Chondrocyte (in vitro differentiated cells): ENCODE measurements at places on chromosomes 1 and 21. TPM values are rescaled to one million over a fixed set of nuclear protein-coding genes. Genes with fewer than 3 reads are reported as not detected.

Gene TRIM67
- 1.2 to 2.9 TPM (median 1.6 TPM) in 3 replicates for total RNA-seq

Gene HNRNPU
- 223 to 285 TPM (median 226 TPM) in 3 replicates for total RNA-seq

- H3K27me3 ChIP-seq: peaks cover 24% of the 10 kb centered on the region
- peaks cover 7% of the 10 kb centered on the region for H3K4me1 ChIP-seq
- no peak overlapping the region for H3K27ac ChIP-seq
- no peak for DNase-seq
- no peaks in the 10 kb centered on the region for H3K36me3 ChIP-seq
- no peak overlapping the region for H3K4me3 ChIP-seq
These were observed 6.6 kb downstream of the LRRN2 start for GRCh38 chr1:204678721-204679475.

DNA sequence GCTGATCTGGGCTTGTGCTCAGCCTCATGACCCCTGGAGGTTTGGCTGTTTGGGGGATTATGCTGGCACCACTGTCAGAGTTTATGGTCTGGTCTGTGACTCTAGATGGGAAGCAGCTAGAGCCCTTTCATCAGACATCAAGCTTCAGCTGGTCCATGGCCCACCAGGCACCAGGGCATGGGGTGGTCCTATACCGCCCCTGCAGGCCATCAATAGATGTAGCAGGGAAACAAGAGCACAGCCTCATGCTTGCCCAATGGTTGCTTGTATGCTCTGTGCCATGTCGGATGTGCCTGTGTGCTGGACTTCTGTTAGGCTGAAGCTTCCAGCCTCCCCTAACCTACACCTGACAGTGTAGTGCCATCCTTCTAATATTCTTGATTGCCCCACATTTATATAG is 71.1 kb upstream of the CD34 start:
- DNase-seq: no peak
- H3K27me3 ChIP-seq: peaks cover 30% of the 10 kb centered on the region
- H3K36me3 ChIP-seq: peaks cover 1% of the 10 kb centered on the region
- H3K27ac ChIP-seq: no peak overlapping the region
- no peak overlapping the region for H3K4me3 ChIP-seq

DNA sequence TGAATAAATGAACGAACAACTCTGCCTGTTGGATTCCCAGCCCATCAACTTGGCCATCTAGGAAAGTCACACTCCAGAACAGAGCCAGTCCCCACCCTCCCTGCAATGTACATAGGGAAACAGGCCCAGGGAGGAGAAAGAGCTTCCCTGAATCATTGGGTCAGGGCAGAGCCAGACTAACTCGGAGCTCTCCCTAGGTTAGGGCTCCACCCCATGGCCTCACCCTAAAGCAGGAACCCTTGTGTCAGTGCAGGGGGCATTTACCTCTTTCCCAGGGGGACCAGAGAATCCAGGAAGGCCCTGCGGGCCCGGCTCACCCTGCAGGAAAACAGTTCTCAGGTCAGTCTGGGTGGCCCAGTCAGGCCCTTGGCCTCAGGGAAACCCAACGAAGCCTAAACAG is 11.6 kb downstream of the COL9A2 start:
- H3K4me3 ChIP-seq: no peak overlapping the region
- no peak overlapping the region for H3K27ac ChIP-seq
- H3K4me1 ChIP-seq: no peaks in the 10 kb centered on the region

- H3K4me3 ChIP-seq: no peak overlapping the region
- H3K27me3 ChIP-seq: no peaks in the 10 kb centered on the region
- no peak overlapping the region for H3K27ac ChIP-seq
- no peaks in the 10 kb centered on the region for H3K36me3 ChIP-seq
These were observed 54.2 kb downstream of the WDR64 start for GRCh38 chr1:241706257-241706656.

DNA sequence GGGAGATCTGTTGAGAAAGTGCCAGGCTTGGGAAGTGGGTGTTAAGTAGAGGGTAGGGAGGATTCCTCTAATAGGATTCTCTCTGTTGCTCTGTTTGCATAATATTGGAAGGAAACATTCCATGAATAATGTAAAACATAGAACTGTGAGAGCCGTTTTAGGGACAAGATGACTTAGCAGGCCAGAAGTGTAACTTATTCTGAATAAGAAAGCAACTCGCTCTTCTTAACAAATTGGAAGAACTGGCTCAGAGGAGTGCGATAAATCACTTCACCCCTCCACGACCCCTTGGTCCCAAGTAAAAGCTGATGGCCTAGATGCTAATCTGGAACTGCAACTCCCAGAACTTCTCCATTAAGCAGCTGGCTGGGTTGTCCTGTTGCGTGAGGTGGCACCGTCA is 19.1 kb downstream of the SIM2 start:
- H3K36me3 ChIP-seq: peaks cover 2% of the 10 kb centered on the region
- H3K4me3 ChIP-seq: no peak overlapping the region
- DNase-seq: no peak
- H3K27ac ChIP-seq: no peak overlapping the region
- peaks cover 30% of the 10 kb centered on the region for H3K27me3 ChIP-seq
